ENCODE measurements at places on chromosomes 12 and 14. TPM values are rescaled to one million over a fixed set of nuclear protein-coding genes. Genes with fewer than 3 reads are reported as not detected.

SLC39A2 gene
- not detected for total RNA-seq

SDR9C7 gene
- 0.26 TPM for total RNA-seq

TNS2 gene
- 64.0 TPM for total RNA-seq

CD163L1 gene
- 5.7 TPM for total RNA-seq

SLC4A8 gene
- total RNA-seq, result 1.3 TPM

PROX2 gene
- total RNA-seq, result not detected

CCDC38 gene
- total RNA-seq, result not detected

BTBD7 gene
- 60.4 TPM for total RNA-seq

SAMD15 gene
- total RNA-seq, result under 0.01 TPM

SLC5A8 gene
- not detected for total RNA-seq

TAS2R7 gene
- 0.28 TPM for total RNA-seq

PZP gene
- not detected for total RNA-seq

TDRD9 gene
- 1.8 TPM for total RNA-seq

SPPL3 gene
- total RNA-seq, result 23.7 TPM

ANKRD9 gene
- total RNA-seq, result 6.7 TPM

NELL2 gene
- total RNA-seq, result 0.29 TPM

SYT1 gene
- total RNA-seq, result 18.2 TPM

RFX4 gene
- total RNA-seq, result not detected

OASL gene
- 0.82 TPM for total RNA-seq

KNTC1 gene
- 15.5 TPM for total RNA-seq

USP44 gene
- 2.6 TPM for total RNA-seq

IFI27 gene
- total RNA-seq, result 5.6 TPM

KRT2 gene
- total RNA-seq, result not detected

RDH12 gene
- total RNA-seq, result not detected

UBE3B gene
- 19.0 TPM for total RNA-seq

AKAP5 gene
- total RNA-seq, result 5.1 TPM

ARID4A gene
- 33.2 TPM for total RNA-seq

SERPINA6 gene
- not detected for total RNA-seq

PLEK2 gene
- 1.5 TPM for total RNA-seq

DAO gene
- not detected for total RNA-seq
